RWPE2 (cell line): ENCODE measurements at places on chromosomes 12 and 14.

GRCh38 chr14:36517242-36518030 lies 2.6 kb downstream of the NKX2-1 start:
- DNase-seq, result peak; percentile 64

GRCh38 chr12:27843714-27844245 lies 63.7 kb upstream of the MANSC4 start:
- DNase-seq, result no peak

GRCh38 chr12:68498736-68499135 lies 112.0 kb upstream of the RAP1B start:
- DNase-seq, result no peak

GRCh38 chr14:88983755-88984154 lies 159.3 kb downstream of the TTC8 start:
- peak; percentile 87 for DNase-seq

DNA sequence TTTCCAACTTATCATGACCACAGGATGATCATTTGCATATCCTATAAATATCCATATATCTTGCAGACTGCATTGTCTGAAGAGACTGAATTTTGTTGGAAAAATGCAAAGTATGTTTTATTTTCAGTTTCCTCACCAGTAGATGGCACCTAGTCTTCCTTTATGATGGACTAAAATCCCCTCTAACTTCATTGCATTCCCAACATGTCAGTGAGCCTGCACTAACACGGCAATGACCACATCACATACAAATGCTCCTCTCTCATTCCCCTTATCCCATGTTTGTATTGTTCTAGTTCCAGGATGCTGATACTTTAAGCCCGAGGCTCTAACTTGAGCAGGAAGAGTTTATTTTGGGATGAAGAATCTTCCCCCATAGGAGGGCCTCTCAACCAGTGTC lies 24.7 kb upstream of the MYBPC1 start:
- DNase-seq, result no peak

DNA sequence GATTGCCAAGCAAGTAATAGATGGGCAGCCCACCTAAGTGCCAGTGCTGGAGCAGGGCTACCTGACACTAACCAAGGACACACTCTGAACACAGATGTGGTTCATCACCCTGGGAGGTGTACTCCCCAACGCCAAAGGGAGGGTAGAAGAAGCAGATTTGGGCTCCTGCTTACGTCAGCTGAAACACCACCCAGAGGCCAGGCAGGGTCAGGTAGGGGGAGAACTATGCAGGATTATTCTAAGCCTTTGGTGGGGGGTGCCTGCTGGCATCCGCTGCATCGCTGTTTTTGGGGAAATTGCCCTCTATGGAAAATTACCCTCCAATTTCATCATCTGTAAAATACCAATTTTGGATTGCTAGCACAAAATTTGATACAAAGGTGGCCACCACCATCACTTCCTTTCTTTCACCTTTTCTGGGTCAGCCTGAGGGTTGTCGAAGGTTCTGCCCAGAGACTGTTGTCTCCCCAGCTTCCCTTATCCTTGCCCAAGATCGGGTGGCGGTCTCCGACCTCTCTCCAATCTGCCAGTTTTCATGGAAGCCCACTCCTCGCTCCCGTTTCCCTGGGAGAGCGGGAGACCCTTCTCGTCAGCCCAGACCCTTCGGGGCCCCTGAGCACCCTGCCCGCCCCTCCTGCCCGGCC lies 535 bp downstream of the BIN2 start:
- no peak for DNase-seq

DNA sequence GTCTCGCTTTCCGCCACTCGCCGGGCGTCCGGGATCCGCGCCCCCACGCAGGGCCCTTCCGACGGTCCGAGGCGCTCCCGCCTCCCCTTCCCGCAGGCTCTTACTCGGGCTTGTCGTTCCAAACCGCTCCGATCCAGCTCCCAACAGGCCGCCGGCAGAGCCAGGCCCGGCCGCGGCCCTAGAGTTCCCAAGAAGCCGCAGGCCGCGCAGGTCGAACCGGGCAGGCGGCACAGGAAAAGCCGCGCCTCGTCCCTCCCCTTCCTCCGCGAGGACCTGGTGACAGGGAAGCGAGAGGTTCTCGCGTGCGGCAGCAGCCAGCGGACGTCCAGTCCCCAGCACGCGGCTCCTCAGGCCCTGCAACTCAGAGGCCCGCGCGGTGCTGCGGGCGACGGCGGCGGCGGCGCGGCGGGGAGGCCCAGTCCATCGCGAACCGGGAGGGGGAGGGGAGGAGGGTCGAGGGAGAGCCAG lies 272 bp downstream of the HECTD1 start:
- peak; percentile 94 for DNase-seq
